ENCODE measurements at places on chromosomes 2 and 18.

DNA sequence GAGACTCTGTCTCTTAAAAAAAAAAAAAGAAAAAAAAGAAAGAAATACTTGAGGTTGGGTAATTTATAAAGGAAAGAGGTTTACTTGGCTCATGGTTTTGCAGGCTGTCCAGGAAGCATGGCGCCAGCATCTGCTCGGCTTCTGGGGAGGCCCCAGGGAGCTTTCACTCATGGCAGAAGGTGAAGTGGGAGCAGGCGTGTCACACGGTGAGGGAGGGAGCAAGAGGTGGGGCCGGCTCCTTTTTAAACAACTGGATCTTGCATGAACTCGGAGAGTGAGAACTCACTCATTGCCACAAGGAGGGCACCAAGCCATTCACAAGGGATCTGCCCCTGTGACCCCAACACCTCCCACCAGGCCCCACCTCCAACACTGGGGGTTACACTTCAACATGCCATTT lies 30.6 kb downstream of the CYP26B1 start:
- DNase-seq, result no peak

DNA sequence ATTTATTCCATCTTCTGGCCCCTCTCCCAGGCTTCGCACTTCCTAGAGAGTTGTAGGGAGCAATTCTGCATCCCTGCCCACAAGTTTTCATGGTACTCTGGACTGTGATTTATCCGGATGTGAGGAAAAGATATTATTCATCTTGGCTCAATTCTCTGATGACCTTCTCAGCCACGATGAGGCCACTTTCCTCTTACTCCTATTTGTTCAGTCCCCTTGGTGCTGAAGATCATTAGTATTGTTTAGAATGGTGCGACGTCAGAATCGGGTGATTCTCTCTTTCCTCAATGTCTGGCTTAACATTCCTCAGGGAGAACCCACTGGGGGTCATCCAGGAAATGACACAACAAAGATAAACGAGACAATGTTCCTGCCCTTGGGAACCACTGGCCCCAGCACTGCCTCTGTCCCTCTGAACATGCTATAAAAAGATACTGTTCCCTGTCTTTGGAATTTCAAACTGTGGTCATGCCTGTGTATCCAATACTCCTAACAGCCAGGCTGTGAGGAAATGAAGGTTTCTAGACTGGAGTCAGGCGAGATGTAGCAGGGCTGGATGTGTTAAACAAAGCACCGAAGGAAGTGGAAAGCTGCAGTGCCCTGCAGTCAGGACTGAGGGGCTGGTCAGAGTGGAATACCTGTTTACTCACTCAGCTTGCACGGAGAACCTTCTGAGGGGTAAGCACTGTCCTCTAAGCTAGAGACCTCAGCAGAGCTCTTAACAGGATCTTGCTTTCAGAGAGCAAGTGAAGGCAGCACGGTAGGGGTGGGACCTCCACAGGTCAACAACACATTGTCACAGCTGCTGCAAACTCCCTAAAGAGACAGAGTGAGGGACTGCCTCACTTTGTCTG lies 12.9 kb upstream of the GLI2 start:
- no peak for DNase-seq

DNA sequence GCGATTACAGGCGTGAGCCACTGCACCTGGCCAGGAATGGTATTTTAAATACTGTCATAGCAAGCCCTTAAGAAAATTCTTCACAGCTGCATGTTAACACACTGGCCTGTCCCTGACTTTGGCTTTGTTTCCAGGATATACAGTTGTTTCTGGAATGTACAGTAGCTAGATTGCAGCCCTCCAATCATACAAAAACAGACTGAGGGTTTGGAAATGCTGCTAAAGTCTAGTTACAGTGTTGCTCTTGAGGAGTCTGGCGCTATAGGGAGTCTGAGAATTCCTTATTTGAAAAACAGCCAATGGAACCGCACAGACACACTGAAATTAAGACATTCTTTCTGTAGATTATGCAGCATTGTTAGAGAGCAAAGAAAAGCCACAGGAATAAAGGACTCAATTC lies 37.7 kb downstream of the STON1 start:
- no peak for DNase-seq

DNA sequence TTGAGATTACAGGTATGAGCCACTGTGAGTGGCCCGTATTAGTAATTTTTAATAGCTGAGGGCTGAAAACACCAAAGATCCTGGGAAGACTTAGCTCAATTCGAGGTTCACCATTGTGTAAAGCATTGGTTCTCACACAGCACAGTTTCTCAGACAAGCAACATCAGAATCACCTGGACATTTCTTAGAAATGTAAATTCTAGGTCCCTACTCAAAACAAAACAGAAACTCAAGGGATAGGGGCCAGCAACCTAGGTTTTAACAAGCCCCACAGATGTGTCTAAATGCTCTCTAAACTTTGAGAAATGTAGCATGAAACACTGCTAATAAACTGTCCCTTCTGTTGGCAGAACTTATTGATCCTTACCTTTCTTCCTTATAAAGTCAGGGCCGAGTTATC lies 681.2 kb downstream of the RNF144A start:
- DNase-seq, result no peak

- no peak for DNase-seq
Measured at GRCh38 chr2:11540148-11540995, 6.5 kb downstream of the GREB1 start.

DNA sequence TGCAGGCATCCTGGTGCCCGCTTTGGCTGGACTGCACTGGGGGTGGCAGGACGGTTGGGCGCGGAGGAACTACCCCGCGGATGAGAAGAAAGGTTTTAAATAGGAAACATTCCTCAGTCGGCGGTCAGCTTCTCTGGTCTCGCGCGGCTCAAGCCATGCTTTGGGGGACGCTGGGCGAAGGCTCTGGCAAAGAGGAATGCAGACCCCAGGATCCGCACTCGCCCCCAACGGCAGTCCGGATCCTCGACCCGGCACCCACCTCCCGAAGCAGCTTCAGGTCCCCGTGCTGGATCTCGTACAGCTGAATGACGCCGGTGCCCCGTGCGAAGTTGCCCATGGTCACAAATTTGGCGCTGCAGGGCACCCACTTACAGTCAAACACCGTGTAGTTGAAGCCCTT lies 686 bp upstream of the PNO1 start:
- no peak for DNase-seq

- no peak for DNase-seq
Measured at GRCh38 chr2:44171018-44171417, 2.3 kb downstream of the PPM1B start.

- no peak for DNase-seq
Measured at GRCh38 chr2:230269715-230270114, 44.2 kb downstream of the SP140 start.

DNA sequence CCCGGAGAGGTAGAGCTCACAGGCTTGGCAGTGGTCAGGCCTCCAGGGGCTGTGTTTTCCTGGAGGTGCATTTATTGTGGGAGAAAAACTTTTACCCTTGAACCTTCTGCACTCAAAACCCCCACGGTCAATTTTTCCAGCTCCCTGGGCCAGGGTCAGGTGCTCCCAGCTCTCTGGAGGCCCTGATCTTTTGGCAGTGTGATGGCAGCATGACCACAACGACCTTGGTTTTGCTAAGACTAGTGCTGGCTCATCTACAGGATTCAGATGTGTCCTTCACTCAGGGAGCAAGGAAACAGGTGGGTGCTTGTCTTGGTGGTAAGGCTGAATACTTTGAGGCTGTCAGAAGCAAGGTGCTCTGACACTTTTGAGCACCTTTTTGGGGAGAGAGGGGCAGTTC lies 92.3 kb downstream of the CCDC93 start:
- DNase-seq, result no peak

DNA sequence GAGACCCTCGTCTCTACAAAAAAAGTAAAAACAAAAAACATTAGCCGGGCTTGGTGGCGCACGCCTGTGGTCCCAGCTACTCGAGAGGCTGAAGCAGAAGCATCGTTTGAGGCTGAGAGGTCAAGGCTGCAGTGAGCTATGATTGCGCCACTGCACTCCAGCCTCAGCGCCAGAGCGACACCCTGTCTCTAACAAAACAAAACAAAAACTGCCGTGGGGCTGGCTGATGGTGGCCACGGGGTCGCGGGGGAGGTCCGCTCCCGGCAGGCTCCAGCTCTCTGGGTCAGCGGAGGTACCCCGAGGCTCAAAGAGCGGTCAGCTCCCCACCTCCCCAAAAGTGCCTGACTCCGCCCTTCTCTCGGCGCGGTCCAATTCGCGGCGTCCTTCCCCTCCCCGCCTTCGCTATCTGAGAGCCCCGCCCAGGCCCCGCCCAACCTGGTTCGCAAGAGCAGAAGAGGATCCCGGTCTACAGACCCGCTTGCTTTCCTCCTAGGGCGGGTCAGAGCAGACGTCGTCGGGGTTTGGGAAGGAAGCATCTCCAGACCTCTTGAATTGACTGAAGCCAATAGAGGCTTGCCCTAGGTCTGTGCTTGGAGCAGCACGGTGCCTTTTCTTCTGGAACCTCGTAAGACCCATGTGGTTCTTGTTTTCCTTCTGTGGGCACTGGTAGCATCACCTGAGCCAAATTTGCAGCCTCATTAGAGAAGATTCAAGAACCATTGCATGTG lies 7.8 kb downstream of the RAX start:
- no peak for DNase-seq

DNA sequence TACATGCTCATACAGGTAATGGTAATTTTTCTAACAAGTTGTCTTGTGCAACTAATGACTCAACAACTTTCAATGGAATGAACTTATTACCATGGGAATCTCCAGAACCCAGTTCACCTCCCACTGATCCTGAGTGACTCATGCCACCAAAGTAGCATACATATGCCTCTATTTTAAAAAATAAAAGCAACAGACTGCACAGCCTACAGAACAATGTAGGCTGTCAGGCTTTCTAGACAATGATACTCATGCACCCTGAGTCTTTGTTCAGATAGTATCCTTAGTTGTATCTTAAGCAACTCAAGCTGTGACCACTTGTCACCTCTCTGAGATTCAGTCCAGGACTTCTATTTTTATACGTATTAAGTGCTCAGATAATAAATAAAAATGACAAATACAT lies 531.0 kb upstream of the SETBP1 start:
- no peak for DNase-seq

- DNase-seq, result no peak
Measured at GRCh38 chr18:69689121-69689759, 258.4 kb downstream of the CD226 start.

- no peak for DNase-seq
Measured at GRCh38 chr2:122077771-122078170, 322.3 kb downstream of the TSN start.

GRCh38 chr18:10519999-10520935 lies 5.6 kb upstream of the NAPG start:
- peak; percentile 60 for DNase-seq

DNA sequence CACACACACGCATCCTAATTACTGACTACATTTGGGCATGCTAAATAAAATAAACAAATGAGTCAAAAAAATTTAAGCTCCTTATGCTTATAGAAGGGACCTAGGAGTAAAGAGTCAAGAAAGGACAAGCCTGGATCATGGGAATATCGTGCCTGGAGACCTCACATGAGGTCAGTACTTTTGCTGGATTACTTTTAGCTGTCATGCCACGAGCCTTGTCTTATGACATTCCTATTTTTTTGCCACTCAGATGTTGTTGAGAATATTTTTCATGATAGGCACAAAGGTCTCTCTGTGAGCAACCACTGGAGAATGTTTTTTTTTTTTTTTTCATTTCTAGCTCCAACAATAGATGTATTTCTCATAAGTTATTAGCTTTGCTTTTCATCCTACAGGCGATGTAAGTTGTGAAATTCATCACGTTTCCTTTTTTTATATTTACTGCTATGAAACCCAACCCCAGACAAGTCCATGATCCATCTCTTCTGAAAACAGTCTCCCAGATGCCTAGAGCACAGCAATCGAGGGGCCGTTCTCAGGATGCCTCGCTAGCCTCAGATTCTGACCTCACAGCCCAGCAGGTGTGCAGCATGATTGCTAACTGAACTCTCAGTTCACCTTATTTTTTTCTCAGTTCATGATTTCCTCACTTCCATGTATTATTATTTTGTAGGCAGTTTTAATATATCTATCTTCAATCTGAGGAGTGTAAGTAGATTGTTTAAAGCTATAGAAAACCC lies 464.5 kb downstream of the IRS1 start:
- no peak for DNase-seq

DNA sequence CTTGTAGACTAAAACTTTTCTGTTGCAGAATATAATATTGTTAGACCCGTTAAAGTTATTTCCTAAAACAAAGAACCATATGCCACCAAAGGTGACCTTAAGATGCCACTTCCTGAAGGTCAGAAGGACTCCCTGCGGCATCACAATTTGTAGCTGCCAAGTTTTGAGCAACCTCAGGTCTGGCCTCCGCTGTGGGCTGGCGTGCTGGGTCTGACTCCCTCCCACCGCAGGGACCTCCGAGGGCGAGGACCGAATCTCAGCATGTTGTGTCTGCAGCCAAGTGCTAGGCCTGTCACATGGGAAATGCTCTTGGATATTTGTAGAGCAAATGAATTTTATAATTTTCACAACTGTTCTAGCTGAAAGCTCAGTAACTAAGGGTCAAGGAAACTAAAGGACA lies 285.9 kb downstream of the NDUFA10 start:
- DNase-seq, result no peak

GRCh38 chr2:235046589-235046988 lies 94.8 kb downstream of the SH3BP4 start:
- no peak for DNase-seq

GRCh38 chr2:105954891-105955290 lies 210.2 kb downstream of the NCK2 start:
- no peak for DNase-seq

DNA sequence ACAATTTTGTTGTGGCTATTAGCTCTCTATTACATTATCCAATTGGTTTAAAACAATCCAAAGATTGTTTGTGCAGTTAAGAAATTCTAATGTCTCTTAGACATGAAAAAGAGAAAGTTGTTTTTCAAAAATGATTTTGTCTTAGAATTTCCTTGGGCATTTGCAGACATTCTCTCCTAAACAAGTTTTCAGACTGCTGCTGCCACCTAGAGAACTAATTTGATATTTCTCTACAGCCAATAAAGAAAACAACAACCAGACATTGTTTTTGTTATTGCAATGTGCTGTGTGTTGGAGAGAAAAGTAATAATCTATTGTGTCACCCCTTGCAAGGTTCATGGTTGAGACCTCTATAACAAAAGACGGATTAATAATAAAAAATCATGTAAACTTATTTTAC lies 119.0 kb upstream of the SYT4 start:
- DNase-seq, result peak; percentile 6

- no peak for DNase-seq
Measured at GRCh38 chr18:6653880-6654279, 75.6 kb upstream of the ARHGAP28 start.

- DNase-seq, result no peak
Measured at GRCh38 chr2:27182346-27182745, 29.5 kb upstream of the ATRAID start.

GRCh38 chr18:36464126-36464651 lies 166.7 kb downstream of the FHOD3 start:
- no peak for DNase-seq
